ENCODE measurements at places on chromosomes 7 and 10.

GRCh38 chr7:150851492-150852370 lies 586 bp upstream of the AOC1 start:
- no peak overlapping the region for H3K27ac ChIP-seq
- peaks cover 26% of the 10 kb centered on the region for H3K27me3 ChIP-seq
- DNase-seq: no peak
- no peaks in the 10 kb centered on the region for H3K4me1 ChIP-seq
- H3K4me3 ChIP-seq: no peak overlapping the region
- H3K36me3 ChIP-seq: no peaks in the 10 kb centered on the region

- DNase-seq: no peak
- H3K4me1 ChIP-seq: no peaks in the 10 kb centered on the region
- H3K4me3 ChIP-seq: no peak overlapping the region
- no peaks in the 10 kb centered on the region for H3K27me3 ChIP-seq
Measured at GRCh38 chr7:138948403-138948802, 32.8 kb downstream of the KIAA1549 start.

- no peak overlapping the region for H3K27ac ChIP-seq
- no peaks in the 10 kb centered on the region for H3K36me3 ChIP-seq
- H3K27me3 ChIP-seq: no peaks in the 10 kb centered on the region
- H3K4me1 ChIP-seq: no peaks in the 10 kb centered on the region
- no peak for DNase-seq
Measured at GRCh38 chr7:93723424-93724124, 149.1 kb upstream of the CALCR start.

DNA sequence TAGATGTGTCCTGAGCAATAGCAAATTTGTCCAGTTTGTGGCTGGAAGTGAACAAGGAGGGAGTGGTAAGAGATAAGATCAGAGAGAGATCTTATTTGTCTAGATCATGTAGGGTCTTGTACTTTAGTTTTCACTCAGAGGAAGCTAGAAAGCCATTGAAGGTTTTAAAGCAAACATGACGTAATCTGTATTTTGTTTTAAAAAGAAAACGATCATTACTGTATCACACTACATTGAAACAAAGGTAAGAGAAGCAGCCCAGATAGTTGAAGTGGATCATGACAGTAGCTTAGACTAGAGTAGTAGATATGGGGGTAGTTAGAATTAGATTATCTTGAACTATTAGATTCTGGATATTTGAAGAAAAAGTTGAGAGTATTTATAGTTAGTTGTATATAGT lies 23.6 kb upstream of the ZNF804B start:
- no peaks in the 10 kb centered on the region for H3K4me1 ChIP-seq
- H3K4me3 ChIP-seq: no peak overlapping the region
- no peaks in the 10 kb centered on the region for H3K36me3 ChIP-seq
- H3K27ac ChIP-seq: no peak overlapping the region

DNA sequence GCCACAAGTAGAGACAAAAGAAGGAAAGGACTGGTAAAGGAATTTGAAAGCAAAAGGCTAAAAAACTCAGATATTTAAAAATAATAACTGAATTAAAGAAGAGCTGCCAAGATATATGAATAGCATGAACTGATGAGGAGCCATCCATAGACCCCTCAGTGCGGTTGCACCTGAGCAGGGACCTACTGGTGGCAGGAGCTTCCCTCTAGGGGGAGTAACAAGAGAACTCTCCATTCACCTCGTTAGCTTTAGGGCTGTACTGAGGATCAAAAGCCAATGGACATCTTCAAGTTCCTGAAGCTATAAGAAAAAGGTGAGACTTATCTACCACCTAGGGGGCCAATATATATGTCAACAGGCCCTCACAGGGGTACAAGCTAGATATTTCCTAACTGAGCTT lies 27.8 kb upstream of the DOCK1 start:
- no peak overlapping the region for H3K27ac ChIP-seq
- DNase-seq: no peak
- H3K36me3 ChIP-seq: no peaks in the 10 kb centered on the region
- peaks cover 6% of the 10 kb centered on the region for H3K27me3 ChIP-seq
- no peaks in the 10 kb centered on the region for H3K4me1 ChIP-seq
